ENCODE measurements at places on chromosomes 1 and 21.

DNA sequence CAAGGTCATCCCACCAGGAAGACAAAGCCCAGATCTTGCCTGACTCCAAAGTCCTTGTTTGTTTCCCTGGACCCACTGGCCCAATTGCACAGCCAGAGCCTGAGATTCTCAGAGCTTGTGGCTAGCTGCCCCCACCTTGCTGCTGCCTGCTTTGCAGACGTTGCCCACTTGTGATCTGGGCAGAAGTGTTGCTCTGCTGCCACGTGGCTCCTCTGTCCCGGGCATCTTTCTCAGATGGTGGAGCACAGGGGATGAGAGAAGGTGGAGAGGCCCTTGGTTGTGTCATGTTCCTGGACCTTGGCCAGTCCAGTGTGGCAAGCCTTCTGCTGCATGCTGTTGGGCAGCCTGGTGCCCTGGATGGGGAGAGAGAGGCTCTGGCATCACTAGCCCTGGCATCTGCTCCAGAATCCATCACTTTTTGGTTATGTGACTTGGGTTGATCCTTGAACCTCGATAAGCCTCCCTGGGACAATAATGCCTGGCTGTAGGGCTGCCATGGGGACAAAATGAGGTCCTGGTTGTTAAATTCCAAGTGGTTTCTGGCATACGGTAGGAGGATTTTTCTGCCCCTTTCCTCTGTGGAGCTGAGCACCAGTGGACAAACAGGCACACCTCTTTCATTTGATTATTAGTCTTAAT, 1.5 kb upstream of the NR0B2 start:
- DNase-seq: no peak

DNA sequence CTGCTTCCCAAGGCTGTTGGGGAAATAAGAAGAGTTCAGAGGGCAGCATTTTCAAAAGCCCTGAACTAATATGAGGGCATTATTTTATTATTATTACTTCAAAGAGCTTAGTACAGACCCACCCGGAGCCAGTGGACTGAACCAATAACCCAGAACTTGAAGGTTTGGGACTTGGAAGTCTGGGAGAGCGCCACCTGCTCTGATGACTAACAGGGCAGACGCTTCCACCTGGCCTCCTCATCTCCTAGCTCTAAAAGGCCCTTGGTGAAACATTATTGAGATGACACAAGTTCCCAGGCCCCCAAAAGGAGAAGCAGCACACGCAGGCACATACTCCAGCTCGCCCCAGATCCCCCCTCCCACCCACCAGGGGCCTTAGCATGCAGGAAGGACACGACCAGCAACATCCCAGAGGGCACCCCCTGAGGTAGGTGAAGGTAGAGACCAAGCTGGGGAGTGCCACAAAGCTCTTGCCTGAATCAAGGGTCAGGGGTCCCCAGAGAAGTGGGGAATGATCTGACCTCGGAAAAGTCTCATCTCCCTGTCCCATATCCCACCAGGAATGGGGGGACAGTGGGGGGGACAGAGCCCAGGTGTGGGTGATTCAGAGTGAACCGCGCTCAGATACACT, 1.3 kb downstream of the DLGAP3 start:
- DNase-seq: no peak

DNA sequence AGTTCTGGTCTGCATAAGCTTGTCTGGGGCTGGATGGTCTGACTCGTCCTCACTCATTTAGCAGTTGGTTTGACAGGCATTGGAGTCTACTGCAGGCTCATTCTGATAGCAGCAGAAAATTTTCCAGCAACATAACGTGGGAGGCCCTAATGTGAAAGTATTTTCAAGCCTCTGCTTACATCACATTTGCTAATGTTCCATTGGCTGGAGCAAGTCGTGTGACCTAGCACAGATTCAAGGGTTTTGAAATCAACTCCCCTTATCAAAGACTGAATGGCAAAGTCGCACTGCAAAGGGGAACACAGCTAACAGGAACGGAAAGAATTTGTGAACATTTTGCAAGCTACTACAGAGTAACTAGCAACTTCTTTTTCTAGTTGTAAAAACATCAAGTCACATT, 2.3 kb upstream of the USH2A start:
- no peak for DNase-seq

- no peak for DNase-seq
Measured at GRCh38 chr1:57908147-57908890, 484.5 kb upstream of the DAB1 start.

- no peak for DNase-seq
Measured at GRCh38 chr1:160244209-160244608, 18.1 kb downstream of the DCAF8 start.

- DNase-seq: no peak
Measured at GRCh38 chr1:214702556-214702955, 99.6 kb downstream of the CENPF start.

DNA sequence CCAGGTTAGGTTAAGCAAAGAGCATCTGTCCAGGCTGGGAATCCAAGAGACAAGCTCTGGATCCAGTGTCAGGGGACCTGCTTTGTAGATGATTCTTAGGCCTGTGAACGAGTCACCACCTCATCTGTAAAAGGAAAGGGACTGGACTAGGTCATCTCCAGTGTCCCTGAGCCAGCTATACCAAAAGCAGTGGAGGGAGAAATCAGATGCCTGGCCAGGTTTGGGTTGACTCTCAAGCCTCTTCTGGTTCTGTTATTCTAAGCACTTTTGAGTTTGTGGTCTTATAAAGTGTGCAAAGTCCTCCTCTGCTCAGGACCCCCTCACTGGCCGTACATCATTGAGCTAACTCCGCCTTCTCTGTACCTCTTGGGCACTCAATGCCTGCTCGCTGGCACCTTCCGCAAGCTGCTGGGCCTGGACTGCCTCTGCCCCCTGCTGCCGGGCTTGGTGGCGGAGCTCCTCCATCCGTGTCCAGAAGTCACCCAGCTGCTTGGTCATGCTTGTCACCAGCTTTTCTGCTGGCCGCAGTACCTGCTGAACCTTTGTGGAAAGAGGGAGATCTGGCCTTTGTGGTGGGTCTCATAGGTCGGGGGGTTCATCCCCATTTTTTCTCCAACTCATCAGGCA, 33.6 kb downstream of the CAMK1G start:
- no peak for DNase-seq

GRCh38 chr1:34885405-34886247, 26.1 kb upstream of the SMIM12 start:
- DNase-seq: no peak

Data from NCI-H187 (cell line).